ENCODE measurements at places on chromosomes 11 and 22. TPM values are rescaled to one million over a fixed set of nuclear protein-coding genes. Genes with fewer than 3 reads are reported as not detected.
A peak's percentile ranks its signal among the peaks of the same experiment; 100 is the strongest.

The TRIM49 gene
- not detected for total RNA-seq

GRCh38 chr11:105244160-105244825 lies 104.7 kb upstream of the CARD18 start:
- no peak for DNase-seq

The MN1 gene
- total RNA-seq, result 0.49 TPM

GRCh38 chr22:39530116-39530515 lies 2.4 kb downstream of the RPS19BP1 start:
- no peak for DNase-seq

DNA sequence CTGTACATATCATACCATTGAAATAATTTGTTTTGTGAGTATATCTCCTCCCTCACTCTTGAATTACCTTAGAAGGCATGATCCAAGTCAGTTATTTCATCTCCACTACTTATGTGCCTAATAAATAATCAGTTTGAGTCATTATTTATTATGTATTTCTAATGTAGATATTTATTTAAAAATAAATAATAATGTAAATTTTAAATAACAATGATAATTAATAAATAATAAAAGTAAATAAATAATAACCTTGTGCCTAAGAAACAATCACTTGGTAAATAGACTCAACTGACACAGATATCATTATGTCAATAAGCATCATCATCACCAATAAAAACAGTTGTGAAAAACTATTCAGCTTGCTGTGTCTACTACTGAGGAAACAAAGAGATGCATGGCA lies 213.8 kb downstream of the CNTN5 start:
- no peak for DNase-seq

The ISX gene
- 104 TPM for total RNA-seq

DNA sequence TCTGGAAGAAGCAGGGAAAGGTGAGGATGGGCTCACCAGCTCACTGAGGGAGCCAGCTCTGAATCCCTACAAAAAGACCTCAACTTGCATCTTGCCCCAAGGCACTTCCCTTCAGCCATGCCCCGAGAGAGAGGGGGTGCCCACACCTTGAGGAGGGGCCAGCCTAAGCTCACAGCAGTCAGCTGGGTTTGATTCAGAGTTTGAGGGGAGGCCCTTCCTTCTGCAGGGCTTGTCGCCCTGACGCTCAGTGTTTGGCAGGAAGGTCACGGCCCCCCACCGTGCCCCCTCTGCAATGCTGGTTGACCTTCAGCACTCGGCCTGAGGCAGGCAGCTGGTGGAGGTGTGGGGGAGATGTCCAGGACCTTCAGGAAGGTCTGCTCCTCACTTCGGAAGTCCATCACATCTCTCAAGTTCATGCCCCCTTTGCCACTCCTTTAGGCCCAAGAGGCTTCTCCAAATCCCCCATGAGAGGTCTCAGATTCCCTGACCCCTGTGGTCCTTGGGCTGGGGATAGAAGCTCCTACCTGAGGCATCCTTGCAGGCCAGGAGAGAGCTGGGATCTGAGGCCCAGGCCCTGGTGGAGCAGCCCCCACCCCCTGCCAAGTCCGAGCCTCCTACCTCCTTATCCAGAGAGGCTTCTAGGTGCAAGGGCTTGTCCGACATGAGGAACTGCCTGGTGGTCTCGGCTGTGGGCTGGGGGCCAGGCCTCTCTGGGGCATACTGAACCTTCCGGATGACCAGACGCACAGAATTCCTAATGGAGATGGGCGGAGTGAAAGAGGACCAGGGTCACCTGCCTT lies 37.6 kb downstream of the TPBGL start:
- DNase-seq, result no peak

The OR4D11 gene
- total RNA-seq, result not detected

DNA sequence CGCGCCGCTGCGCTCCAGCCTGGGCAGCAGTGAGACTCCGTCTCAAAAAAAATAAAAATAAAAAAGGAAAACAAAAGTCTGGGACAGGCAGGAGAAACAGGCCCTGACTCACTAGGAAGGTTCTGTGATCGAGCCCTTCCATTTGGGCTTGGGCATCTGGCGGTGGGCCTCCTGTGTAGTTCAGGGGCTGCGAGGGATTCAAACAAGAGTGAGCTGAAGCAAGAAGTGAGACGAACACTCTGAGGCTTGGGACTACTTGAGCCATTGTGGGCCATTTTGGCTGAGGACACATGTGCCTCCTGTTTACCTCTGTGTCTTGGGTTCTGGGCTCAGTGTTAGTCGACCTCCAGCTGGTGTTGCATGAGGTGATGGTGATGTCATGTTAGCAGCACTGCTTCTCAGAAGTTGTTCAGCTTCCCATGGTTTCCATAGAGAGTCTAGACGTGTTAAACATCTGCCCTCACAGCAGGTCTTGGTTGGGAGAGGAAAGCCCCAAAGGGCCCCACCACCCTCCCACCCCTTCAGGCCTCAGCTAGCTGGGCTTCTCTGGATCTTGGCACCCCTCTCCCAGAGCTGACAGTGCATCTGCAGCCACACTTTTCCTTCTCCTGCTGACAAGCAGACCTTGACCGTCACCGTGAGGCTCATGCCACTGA lies 57.8 kb downstream of the MED15 start:
- no peak for DNase-seq

GRCh38 chr22:49713003-49713402 lies 114.7 kb downstream of the BRD1 start:
- no peak for DNase-seq

The CARNS1 gene
- total RNA-seq, result 0.70 TPM

DNA sequence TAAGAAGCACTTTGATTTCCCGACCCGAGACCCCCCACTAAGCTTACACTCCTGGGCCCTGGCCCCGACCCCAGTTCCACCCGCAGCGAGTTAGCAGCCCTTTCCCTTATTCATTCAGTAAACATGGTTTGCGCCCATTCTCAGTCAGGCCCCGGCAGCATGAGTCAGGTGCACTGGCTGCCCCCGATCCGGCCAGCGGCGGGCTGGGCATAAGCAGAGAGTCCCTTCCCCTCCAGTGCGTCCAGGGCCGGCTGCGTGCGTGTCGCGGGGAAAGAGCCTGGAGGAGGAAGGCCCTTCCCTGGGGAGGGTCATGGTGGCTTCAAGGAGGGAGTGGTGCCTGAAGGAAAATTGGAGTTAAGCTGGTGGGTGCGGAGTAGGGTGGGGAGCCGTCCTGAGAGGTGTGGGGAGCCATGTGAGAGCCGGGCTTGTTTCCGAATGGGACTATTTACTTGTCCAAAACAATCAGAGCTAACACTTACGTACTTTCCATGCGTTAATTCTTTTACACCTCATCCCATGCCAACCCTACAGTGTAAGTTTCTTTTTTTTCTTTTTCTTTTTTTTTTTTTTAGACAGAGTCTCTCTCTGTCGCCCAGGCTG lies 657 bp downstream of the IGHMBP2 start:
- DNase-seq, result peak; percentile 40

DNA sequence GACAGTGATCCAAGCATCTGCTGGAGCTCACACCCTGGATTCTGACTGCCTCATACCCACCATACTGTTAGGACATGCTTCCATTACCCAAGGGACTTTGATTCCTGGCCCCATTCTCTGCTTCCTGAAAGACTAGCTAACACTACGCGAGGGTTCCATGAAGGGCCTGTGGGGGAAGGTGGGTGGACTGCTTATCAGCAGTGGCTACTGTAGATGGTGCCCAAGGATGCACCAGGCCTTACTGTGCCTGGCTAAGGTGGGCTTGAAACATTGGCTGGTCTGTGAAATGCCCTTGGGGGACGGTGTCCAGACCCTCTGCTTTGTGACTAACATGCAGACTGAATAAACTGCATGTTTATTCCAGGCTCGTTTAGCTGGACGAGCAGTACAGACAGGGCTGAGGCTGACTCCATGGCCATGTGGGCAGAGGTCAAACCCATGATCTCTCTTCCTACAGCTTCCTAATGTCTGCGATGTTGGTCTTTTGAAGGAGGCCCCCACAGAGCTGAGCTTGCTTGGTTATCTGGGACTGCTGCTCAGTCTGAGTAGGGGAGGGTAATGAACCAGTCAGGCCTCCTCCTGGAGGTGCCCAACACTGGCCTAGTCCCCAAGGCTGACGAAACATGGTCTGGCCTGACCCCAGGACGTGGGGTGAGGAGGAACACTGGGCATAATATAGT lies 48.3 kb upstream of the PHOX2A start:
- no peak for DNase-seq

The CARD10 gene
- total RNA-seq, result 60.5 TPM

DNA sequence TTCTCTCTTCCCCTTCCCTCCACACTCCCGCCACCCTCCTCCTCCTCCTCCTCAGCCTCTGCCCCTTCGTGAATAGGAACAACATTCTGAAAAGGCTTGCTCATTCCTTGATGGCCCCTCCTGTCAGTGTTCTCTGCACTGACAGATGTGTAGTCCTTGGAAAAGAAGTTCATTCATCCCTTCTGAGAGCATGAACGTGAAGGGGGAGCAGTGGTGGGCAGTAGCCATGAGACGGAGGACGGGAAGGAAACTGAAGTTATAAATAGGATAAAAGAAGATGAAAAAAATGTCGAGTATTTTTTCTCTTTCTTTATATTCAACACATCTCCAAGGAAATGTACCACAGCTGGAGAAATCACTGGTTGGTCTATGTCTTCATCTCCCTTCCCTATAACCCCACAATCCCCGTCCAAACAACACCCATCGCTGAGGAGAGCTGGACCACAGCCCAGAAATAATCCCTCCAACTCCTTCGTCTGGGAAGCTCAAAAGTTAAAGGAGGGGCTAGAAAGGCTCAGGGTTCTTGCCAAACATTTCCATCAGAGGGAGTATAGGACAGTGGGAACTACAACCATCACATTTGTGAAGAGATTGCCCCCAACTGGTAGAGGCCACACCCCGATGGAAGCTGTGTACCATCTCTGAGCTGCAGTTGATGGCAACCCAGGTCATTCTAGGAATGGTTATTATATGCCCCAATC lies 33.5 kb downstream of the ETS1 start:
- DNase-seq, result no peak

DNA sequence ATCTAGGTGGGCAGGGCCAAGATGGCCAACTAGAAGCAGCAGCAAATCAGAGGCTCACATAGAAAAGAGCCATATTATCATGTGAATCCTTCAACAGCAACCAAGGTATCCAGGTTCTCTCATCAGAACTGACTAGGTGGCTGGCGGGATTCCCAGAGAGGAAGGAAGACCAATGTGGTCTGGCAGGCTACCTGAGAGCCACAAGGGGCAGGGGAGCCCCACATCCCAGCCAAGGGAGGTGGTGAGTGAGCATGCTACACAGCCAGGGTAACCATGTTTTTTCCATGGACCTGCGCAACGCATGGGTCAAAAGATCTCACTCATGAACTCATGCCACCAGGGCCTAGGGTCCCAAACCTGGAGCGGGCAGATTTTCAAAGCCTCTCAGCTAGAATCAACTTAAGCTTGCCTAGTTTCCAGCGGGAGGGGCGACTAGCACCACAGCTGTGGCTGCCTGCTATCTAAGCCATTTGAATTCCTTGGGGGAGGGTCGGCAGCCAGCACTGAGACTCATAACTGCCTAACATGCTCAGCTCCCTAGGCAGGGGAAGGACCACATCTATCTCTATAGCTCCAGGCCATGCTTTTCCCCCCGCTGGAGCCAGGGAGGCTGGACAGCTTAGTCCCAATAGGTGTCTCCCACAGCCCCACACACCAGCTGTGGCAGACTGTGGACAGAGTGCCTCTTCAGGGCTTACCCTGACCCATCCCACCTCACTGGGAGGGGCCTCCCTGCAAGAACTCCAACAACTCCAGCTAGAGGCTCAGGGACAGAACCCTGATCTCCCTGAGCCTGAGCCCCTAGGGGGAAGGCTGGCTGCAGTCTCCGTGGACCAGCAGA lies 28.7 kb upstream of the CASP12 start:
- DNase-seq, result no peak

The SLC22A25 gene
- not detected for total RNA-seq

The GLYAT gene
- not detected for total RNA-seq

- peak; percentile 61 for DNase-seq
These were observed 26.6 kb downstream of the SC5D start for GRCh38 chr11:121318848-121319834.

The C22orf31 gene
- not detected for total RNA-seq

The FBXO3 gene
- total RNA-seq, result 27.3 TPM

DNA sequence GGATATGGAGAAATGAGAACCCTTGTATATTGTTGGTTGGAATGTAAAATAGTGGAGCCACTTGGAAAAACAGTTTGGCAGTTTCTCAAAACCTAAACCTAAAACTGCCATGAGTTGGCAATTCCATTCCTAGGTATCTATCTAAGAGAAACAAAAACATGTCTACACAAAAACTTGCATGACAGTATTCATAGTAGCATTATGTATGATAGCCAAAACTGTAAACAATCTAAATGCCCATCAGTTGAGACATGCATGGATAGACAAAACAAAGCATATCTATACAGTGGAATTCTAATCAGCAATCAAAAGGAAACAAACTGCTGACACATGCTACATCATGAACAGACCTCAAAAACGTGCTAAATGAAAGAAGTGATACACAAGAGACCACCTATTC lies 34.9 kb downstream of the TRAF6 start:
- no peak for DNase-seq

All from mucosa of descending colon (tissue), 3 donors.